ENCODE measurements at places on chromosomes 1 and 21.

DNA sequence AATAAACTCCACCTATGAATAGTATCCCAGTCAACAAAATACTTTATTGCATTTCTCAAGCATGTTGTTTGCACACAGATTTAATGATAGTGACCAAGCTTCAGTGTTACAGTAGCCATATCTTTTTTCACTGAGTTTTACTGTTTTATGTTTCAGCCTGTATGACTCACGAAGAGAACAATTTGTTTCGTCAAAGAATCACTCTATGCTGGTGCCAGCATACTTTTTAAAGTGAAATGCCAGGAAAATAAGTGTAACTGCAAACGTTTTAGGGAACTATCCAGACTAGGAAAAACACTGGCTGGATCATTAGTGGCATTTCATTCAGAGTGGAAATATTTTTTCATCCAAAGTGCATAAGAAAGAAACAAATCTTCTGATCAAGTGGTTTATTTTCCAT, 210.8 kb downstream of the COL11A1 start:
- no peak for DNase-seq

- DNase-seq: no peak
These were observed 262.5 kb downstream of the HLX start for GRCh38 chr1:221141606-221142285.

GRCh38 chr1:98001764-98002163, 80.9 kb upstream of the DPYD start:
- no peak for DNase-seq

DNA sequence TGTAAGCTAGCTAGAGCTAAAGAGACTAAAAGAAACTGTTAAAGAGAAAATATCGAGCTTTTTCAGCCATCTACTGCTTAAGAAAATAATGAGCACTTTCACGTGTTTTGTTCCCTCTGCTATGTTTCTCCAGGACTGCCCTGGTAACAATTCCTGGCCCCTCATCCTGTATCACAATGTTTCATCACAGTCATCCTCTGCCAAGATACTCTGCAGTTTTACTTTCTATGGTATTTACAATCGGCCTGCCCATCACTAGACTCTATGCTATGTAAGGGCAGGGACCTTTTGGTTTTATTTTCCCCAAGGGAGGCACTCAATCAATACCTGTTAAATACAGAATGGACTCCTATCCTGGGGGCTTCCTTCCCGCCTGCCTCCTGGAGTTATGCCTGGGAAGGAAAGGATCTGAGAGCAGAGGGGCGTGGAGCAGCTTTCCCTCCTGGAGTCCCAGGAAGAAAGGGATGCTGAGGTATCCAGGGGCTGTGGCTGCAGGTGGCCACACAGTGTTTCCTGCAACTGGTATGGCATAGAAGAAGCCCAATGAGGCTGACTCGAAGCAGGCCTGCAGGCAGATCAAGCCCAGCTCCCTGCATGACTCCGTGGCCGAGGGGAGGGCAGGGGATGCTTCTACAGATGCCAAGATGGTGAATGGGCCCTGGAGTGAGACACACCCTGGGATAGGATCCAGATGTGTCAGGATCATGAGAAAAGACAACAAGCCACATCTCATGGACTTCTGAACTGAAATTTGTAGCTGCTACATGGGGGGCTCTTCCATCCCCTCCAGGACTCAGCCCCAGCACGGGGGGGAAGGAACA, 52.9 kb downstream of the MATN1 start:
- no peak for DNase-seq

GRCh38 chr1:1782399-1783221, 4.3 kb upstream of the NADK start:
- no peak for DNase-seq

GRCh38 chr1:143698016-143698415, 273.8 kb downstream of the FAM72C start:
- DNase-seq: no peak

GRCh38 chr1:48649880-48650279, 126.8 kb downstream of the BEND5 start:
- no peak for DNase-seq

DNA sequence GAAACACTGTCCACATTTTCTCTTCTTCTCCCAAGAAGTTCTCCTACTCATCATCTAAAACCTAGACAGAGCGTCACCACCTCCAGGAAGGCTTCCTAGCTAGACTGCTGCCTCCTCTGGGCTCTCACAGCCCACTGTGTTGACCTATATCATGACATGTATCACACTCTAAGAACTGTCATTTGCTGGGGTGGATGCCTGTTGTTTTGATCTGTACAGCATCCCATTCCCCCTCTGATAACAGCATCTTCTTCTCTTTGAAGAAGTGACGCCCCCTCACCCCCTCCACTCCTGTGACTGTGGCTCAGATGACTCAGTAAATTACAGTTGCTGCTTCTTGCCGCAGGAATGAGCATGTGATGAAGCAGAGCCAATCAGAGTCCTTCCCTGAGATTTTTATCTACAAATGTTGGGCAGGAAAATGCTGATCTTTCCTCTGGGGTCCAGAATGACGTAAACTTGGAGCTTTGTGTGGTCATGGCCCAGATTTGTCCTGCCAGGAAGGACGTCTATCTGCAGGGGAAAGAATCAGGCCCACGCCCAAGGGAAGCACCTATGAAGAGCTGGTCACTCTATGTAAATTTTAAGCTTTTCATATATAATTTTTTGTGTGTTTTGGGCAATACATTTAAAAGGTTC, 28.0 kb upstream of the FOXO6 start:
- no peak for DNase-seq

DNA sequence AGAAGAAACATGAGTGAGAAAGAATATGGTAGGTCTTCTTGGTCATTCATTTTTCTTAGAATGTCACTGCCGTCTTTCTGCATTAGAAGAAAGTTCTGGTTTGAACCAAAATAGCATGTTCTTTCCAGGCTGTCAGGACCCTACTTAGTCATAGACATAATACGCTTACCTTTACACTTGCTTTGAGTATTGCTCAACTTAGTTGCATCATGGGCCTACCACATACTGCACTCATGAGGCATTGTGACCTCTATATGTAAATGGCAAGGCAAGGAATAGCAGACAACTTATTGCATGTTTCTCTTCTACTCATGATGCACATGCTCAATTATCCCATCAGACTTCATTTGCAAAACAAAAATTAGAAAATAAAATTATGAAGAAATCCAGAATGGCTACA, 415.0 kb downstream of the HLX start:
- DNase-seq: no peak

GRCh38 chr21:31132574-31133242, 94.4 kb upstream of the KRTAP19-8 start:
- no peak for DNase-seq

DNA sequence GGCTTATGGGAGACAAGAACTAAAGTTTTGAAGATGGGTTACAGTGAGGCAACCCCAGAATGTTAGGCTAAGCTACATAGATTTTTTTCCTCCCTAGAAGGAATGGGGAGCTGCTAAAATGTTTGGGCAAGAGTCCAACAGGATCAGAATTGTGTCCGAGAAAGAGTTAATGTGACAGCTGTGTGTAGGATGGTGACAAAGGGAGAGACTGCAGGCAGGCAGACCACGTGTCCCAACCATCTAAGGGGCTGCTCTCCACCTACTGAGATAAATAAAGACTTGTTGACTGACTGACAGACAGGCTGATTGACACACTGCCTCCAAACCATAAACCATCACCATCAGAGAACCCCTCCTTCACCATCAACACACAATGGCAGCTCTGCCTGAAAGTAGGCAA, 133.7 kb upstream of the CTTNBP2NL start:
- DNase-seq: no peak

DNA sequence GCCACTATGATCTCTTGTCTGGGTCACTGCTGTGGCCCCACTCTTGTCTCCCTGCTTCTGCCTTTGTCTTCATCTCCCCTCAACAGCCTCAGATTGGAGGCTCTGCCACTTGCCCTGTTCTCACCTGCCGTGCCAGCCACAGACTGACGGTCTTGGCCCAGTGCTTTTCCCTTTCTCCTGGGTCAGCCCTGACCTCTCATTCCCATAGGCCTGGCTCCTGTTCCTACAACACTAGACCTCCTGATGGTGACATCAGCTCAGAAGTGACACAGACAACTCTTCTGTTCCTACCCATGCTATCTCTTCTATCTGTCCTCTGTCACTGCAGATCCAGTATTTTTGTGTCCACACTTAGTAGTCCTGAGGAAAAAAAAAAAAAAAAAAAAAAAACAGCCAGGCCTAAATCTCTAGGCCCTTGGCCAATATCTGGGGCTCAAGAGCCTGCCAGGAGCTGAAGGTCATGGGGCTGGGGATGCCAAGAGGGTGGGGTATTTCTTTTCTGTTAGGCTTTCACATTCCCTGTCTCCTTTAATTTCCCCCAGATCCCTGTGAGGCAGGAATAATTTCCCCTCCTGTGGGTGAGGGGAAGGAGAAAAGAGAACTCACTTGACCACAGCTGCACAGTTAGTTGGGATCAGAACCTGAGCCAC, 42.0 kb upstream of the FOXO6 start:
- no peak for DNase-seq

GRCh38 chr1:113219377-113219776, 146.4 kb downstream of the LRIG2 start:
- DNase-seq: no peak

GRCh38 chr1:53330819-53331218, 2.9 kb upstream of the LRP8 start:
- DNase-seq: peak; percentile 51

- DNase-seq: no peak
These were observed 25.0 kb downstream of the PBX1 start for GRCh38 chr1:164583835-164584539.

DNA sequence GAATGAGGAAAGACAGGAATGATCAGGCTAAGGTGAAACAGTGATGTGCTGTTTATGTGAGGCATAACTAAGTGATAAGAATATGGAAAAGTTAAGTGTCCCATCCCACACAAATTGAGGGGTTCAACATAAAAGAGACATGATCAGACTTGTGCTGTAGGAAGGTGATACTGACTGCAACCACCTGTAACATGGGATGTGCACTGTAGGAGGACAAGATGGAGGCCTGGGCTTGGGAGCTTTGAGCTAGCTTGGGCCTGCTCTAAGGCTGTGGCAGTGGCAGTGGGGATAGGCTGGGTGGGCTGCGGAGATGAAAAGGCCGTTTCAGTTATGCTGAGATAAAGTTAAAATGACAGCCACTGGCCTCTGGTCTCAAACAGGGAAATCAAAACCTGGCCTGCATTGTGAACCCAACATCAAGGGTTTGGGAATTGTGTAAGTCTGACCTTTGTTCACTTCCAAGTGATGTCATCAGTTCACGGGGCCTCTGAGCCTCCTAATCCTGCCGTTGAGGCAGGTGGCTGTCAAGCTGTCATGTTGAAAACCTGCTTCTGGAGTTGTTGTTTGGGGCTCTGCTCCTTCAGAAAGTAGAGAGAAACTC, 61.2 kb upstream of the TENT5C start:
- no peak for DNase-seq

- DNase-seq: no peak
These were observed 28.5 kb upstream of the FGGY start for GRCh38 chr1:59268406-59268805.

GRCh38 chr1:43548285-43549271, 17.9 kb downstream of the PTPRF start:
- DNase-seq: no peak

GRCh38 chr1:37240897-37241296, 206.6 kb upstream of the GRIK3 start:
- DNase-seq: no peak

- no peak for DNase-seq
These were observed 103.9 kb upstream of the KCND3 start for GRCh38 chr1:112093372-112093694.

GRCh38 chr1:44817771-44818495, 9.6 kb downstream of the BTBD19 start:
- peak; percentile 25 for DNase-seq

All from sigmoid colon (tissue), 7 donors.